Camera-type eye (tissue), 1 donor: ENCODE measurements at places on chromosomes 2 and 18. TPM values are rescaled to one million over a fixed set of nuclear protein-coding genes. Genes with fewer than 3 reads are reported as not detected.

The CCDC138 gene
- 35.0 TPM for total RNA-seq

The YPEL5 gene
- total RNA-seq, result 128 TPM

The LDLRAD4 gene
- total RNA-seq, result 83.4 TPM

The CARF gene
- total RNA-seq, result 31.7 TPM

The DSC3 gene
- total RNA-seq, result 18.1 TPM

The RGPD8 gene
- total RNA-seq, result 37.1 TPM

The LIMS4 gene
- total RNA-seq, result not detected

The UNC80 gene
- total RNA-seq, result 54.2 TPM

The GAD1 gene
- 25.1 TPM for total RNA-seq

The RAB17 gene
- total RNA-seq, result 0.99 TPM

The THADA gene
- total RNA-seq, result 65.4 TPM

The UGT1A3 gene
- total RNA-seq, result not detected

The MTCL1 gene
- 26.9 TPM for total RNA-seq

The ONECUT2 gene
- total RNA-seq, result 10.5 TPM

The LRP1B gene
- 9.5 TPM for total RNA-seq

The NXPH2 gene
- 9.1 TPM for total RNA-seq

The LBX2 gene
- total RNA-seq, result not detected

The DES gene
- 249 TPM for total RNA-seq

The CYP27C1 gene
- total RNA-seq, result 4.6 TPM

The ANKAR gene
- 37.9 TPM for total RNA-seq

The LYPD1 gene
- total RNA-seq, result 15.8 TPM

The VAMP5 gene
- total RNA-seq, result 10.7 TPM

The MARS2 gene
- total RNA-seq, result 7.2 TPM

The PHLPP1 gene
- 51.0 TPM for total RNA-seq

The CDH2 gene
- total RNA-seq, result 225 TPM

The RPIA gene
- total RNA-seq, result 17.0 TPM

The EFEMP1 gene
- 228 TPM for total RNA-seq

The PCARE gene
- total RNA-seq, result 57.0 TPM

The POTEC gene
- not detected for total RNA-seq

The ATF2 gene
- total RNA-seq, result 130 TPM

The IL36RN gene
- 0.22 TPM for total RNA-seq

The ZC3H6 gene
- total RNA-seq, result 31.9 TPM

The MAIP1 gene
- 13.0 TPM for total RNA-seq

The ANTXR1 gene
- 137 TPM for total RNA-seq

The BUB1 gene
- total RNA-seq, result 14.8 TPM

The CYS1 gene
- total RNA-seq, result 9.7 TPM

The RFX8 gene
- total RNA-seq, result 1.5 TPM

The EMILIN2 gene
- 41.1 TPM for total RNA-seq

The RAB6C gene
- total RNA-seq, result 0.44 TPM

The HDAC4 gene
- 70.1 TPM for total RNA-seq

The CNTNAP5 gene
- total RNA-seq, result 16.3 TPM

The AQP12A gene
- not detected for total RNA-seq

The COLEC11 gene
- total RNA-seq, result 2.7 TPM

The DBI gene
- total RNA-seq, result 91.2 TPM

The KIAA2012 gene
- total RNA-seq, result not detected

The FAM110C gene
- total RNA-seq, result 3.9 TPM

The AFF3 gene
- total RNA-seq, result 29.7 TPM

The PROKR1 gene
- 3.1 TPM for total RNA-seq

The SETBP1 gene
- total RNA-seq, result 52.0 TPM

The UGGT1 gene
- 79.1 TPM for total RNA-seq

The RAB31 gene
- total RNA-seq, result 29.4 TPM

The OSR1 gene
- total RNA-seq, result 12.0 TPM

The ANKRD53 gene
- 9.1 TPM for total RNA-seq

The RGPD4 gene
- 2.2 TPM for total RNA-seq

The GAREM2 gene
- total RNA-seq, result 5.5 TPM

The GALNT1 gene
- total RNA-seq, result 93.7 TPM

The BOD1L2 gene
- not detected for total RNA-seq

The ARL5A gene
- total RNA-seq, result 96.2 TPM

The GDF7 gene
- total RNA-seq, result 1.9 TPM
